ENCODE measurements at places on chromosomes 3 and 15. TPM values are rescaled to one million over a fixed set of nuclear protein-coding genes. Genes with fewer than 3 reads are reported as not detected.

The TLR9 gene
- total RNA-seq = 0.62 TPM

- DNase-seq = no peak
Observed at GRCh38 chr3:14188041-14188754, 9.6 kb downstream of the LSM3 start.

GRCh38 chr15:88932271-88932874, 19.2 kb upstream of the MFGE8 start:
- no peak for DNase-seq

DNA sequence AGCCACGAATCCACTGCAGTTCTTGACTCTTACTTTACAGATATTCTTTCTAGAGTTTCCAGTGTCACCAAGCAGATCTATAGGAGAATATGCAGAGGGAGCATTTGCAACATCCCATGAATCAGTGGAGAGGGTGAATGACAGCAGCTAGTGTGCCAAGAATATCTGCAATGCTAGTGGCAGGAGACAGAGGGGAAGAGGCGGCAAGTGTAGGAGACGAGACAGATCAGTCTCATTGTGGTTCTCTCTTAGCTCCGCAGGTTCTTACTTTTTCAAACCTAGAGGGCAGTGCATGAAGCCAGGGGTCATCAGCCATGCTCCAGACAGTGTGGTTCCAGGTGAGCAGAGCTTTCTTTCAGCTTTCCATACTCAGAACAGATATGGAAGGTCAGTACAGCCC, 744 bp downstream of the ZNF619 start:
- no peak for DNase-seq

DNA sequence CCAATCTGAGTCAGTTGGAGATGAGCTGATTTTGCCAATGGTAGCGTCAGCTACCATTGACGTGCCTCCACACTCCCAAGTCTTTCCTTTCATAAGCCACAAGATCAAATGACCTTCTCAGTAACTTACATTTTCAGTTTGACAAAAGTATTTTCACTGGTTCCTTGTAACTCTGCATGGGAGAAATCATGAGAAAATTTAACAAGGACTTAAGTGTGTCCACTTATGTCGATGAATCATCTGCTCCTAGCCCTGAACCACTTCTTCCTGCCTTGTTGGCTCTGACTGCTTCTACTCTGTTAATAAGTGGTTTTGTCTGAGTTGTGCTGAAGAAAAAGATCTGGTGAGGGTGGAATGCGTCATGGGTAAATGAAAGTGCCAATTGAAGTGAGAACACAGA, 101.2 kb downstream of the NFKBIZ start:
- peak; percentile 22 for DNase-seq

The SLC6A20 gene
- total RNA-seq = not detected

- no peak for DNase-seq
Observed at GRCh38 chr3:110984456-110985250, 87.0 kb upstream of the NECTIN3 start.

- DNase-seq = no peak
Observed at GRCh38 chr15:74264081-74264501, 28.0 kb downstream of the CCDC33 start.

DNA sequence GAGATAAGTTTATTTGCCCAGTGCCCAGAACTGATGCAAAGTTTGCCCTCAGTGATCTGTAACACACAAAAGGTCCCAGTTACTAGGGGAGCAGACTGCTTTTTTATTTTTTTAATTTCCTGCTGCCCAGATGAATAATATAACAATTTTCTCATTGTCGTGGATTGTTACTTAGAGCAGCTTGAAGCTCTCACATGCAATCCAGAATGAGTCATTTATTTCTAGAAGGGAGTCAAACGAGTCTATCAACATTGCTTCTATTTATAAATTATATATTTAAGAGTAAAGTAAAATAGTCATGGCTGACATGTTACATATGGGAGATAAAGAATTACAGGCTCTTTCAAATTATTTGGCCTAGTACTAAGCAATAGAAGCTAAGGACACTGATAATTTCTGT, 41.3 kb downstream of the MEIS2 start:
- DNase-seq = no peak

GRCh38 chr3:9135526-9135925, 113.9 kb downstream of the SRGAP3 start:
- DNase-seq = no peak

The C3orf85 gene
- not detected for total RNA-seq

DNA sequence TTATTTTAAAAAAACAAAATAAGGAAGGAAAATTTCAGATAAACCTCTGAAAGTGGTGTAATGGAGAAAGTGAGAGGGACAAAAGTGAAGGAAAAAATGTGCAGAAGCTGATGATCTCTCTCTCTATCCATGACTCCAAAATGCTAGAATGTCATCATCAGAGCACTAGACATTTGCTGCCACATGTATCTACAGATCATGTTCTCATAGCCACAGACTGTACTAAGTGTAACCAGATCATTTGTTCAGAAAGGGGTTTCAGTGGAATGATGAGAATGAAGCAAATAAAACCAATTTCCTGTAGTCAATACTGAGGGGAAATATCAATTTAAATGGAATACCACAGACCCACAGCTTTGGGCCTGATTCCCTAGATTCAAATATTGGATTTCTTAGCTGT, 104.3 kb upstream of the CHMP2B start:
- DNase-seq = no peak

GRCh38 chr15:33310481-33311311, at the start of gene RYR3:
TSS of gene RYR3 (plus strand) at chr15:33310967. CDS start at chr15:33311046, 79 bp downstream.
- DNase-seq = no peak

The NR1I2 gene
- 0.88 TPM for total RNA-seq

DNA sequence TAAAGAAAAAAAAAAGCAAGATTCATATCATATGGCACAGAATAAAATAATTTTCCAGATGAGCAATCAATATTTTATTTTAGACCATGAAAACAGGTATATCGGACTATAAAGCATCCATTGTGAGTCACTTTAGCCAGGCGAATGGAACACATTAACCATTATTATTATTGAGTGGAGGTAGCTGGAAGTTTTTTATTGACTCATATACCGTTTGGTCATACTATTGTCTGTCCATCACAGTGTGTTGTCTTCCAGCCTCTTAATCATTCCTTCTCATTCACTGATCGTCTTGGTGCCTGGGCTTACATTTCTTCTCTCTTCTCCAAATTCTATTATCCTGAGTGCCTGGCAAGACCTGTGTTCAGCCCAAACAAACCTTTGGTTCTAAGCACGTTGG, 634.8 kb downstream of the MECOM start:
- no peak for DNase-seq

GRCh38 chr15:27094235-27094634, 123.3 kb downstream of the GABRG3 start:
- no peak for DNase-seq

DNA sequence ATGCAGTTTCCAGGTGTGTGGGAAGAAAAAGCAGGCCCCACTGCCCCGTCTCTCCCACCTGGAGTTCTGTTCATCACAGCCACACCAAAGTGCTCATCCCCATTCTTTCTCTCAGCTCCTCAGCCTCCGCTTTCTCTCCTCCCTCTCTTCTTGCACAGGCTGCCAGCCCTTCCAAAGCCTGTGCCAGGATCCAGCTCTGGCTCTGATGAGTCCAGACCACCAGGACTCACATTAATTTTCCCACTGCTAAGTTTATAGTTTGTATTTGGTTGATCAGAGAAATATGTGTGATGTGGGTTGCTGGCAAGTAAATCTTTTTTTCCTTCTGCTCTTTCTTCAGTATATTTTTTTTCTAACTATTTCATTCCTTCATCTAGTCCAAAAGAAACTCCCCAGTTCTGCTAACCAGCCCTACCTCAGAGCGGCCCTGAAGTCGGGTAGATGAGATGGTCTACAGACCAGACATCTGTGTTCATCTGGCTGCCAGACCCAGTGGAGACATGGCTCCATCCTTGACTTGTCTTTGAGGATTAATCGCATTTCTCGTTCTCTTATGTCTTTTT, 49.8 kb downstream of the BOC start:
- DNase-seq = no peak

DNA sequence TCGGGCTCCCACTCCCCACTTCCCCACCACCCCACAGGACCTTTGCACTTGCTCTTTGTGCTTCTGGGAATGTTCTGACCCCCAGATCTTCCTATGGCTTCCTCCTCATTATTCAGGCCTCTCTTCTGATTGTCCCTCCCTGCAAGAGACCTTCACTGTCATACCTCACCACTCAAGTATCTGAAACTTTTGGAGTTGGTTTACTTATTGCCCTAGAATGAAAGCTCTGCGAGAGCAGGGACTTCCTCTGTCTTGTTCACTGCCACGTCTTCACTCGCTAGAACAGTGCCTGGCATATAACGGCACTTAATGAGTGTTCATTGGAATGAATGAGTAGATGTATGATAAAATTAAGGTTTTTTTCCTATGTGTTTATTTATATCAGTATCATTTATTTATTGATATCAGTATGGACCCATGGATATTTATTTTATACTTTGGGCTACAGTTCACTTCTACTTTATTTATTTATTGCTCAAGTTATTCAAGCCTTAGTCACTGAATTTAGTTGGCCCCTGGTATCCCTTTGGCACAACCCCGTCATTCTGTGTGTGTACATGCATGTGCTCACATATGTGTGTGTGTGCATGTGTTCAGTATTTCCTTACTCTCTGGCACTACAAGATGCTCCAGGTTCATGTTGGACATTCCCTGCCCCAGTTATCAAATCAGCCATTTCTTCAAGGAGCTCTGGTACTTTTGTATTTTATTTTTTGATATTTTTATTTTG, 197.6 kb downstream of the THSD4 start:
- DNase-seq = no peak

The XCR1 gene
- total RNA-seq = not detected

The GHRL gene
- total RNA-seq = not detected

- peak; percentile 55 for DNase-seq
Observed at GRCh38 chr15:90087454-90088154, 14.7 kb downstream of the IDH2 start.

- no peak for DNase-seq
Observed at GRCh38 chr3:115980709-115981108, 357.4 kb downstream of the GAP43 start.

The GOLIM4 gene
- 0.98 TPM for total RNA-seq

The SLC28A2 gene
- not detected for total RNA-seq

DNA sequence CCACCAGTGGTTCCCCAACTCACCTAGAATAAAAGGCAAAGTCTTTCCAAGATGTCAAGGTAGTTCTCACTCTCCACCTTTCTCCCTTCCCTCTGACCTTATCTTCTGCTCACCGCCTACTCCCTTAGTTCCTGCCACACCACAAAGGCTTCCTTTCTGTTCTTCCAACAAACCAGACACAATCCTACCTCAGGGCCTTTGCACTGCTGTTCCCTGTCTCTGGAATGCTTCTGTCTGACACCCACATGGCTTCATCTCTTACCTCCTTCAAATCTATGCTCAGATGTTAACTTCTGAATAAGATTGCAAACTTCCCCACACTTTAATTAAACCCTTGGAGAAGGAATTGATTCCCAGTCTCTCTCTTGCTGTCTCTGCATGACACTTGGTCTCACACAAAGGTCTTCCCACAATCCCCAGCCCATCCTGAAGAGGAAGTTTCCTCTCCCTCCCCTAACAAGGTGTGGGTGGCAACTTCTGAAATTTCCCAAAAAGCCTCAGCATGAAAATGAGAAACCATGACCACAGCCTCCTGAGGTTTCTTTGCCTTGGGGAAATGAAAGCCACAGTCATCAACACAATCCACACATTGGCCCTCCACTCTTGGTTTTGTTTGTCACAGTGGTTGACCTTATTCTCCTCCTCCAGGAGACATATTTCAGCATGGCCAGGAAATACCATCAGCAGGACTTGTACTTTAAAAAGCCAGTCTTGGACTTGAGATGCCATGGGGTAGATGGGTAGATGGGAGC, 3.0 kb upstream of the RYK start:
- peak; percentile 29 for DNase-seq

DNA sequence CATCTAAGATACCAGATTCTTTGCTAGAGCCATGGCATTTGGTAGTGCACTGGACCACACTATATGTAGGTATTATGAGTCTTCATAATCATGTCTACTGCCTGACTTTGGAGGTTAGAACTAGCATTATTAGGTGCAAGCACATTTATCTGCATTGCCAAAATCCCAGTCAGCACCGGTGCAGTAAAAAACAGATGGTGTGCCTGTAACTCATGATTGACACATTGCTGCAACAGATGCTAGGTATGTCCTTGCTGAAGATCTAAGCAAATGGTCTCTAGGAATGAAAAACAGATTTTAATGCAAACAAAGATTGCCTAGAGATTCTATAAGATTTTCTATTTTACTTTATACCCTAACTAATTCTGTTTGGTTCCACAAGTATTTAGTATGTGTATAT, 47.7 kb downstream of the MYO5A start:
- no peak for DNase-seq

- no peak for DNase-seq
Observed at GRCh38 chr3:184405075-184406030, 25.5 kb downstream of the CHRD start.

The CLRN1 gene
- total RNA-seq = not detected

DNA sequence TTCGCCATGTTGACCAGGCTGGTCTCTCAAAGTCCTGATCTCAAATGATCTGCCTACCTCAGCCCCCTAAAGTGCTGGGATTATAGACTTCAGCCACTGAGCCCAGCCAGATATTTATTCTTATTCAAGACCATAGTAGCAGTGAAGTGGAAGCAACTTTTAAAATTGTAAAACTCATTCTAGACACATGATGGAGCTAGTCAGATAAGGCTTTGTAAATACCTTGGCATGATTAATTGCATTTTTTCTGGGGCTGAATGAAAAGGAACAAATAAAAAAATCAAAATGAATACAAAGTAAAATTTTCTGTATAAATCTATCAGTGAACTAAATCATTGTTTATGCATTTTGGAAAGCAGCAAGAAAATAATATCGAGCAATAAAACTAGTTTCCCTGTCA, 4.1 kb upstream of the MYO1E start:
- no peak for DNase-seq

DNA sequence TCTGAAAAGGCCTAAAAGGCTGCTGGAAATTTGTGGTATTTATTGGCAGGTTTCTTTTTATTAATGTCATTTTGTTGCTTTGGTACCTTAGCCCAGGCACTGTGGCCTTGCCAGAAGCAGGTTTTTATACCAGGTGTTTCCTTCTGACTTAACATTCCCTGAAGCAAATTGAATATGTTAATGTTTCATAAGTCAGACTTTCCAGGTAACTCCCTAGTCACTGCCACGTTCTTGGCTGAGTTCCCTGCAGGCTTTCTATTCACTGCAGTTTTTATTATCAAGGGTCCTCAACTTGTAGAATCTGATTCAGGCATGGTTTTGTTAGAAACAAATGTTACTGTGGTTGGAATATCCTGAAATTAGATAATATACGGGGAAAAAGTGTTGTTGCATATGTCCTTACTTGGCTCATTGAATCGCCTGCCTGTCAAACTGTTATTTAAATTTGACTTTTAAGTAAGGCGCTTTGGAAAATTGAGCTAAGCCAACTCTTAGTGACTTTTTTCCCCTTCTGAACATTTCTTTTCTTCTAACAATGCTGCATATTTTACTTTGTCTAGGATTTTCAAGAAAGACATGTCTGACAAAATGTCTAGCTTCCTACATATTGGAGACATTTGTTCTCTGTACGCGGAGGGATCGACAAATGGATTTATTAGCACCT, 22.9 kb downstream of the ITPR1 start:
- no peak for DNase-seq

The LRTM1 gene
- not detected for total RNA-seq
